ENCODE measurements at places on chromosomes 11 and 22. TPM values are rescaled to one million over a fixed set of nuclear protein-coding genes. Genes with fewer than 3 reads are reported as not detected.

SCUBE1 gene
- not detected for total RNA-seq

SPINDOC gene
- 27.4 TPM for total RNA-seq

SPDYC gene
- total RNA-seq, result not detected

SMIM35 gene
- total RNA-seq, result not detected

RGL4 gene
- not detected for total RNA-seq

PGA5 gene
- not detected for total RNA-seq

INS gene
- total RNA-seq, result not detected

CCDC81 gene
- total RNA-seq, result 1.1 TPM

RIMBP3C gene
- total RNA-seq, result not detected

CSRP3 gene
- total RNA-seq, result not detected

VSIG2 gene
- total RNA-seq, result 0.27 TPM

MN1 gene
- 0.65 TPM for total RNA-seq

KRTAP5-7 gene
- 0.07 TPM for total RNA-seq

CLTCL1 gene
- 7.3 TPM for total RNA-seq

SLC6A5 gene
- not detected for total RNA-seq

ARHGEF17 gene
- 20.2 TPM for total RNA-seq

SLC5A12 gene
- total RNA-seq, result not detected

Measured in thoracic aorta endothelial cell (primary cell).